ENCODE measurements at places on chromosomes 1 and 21.

- DNase-seq = no peak
Observed at GRCh38 chr1:17053086-17053684, 647 bp downstream of the SDHB start.

DNA sequence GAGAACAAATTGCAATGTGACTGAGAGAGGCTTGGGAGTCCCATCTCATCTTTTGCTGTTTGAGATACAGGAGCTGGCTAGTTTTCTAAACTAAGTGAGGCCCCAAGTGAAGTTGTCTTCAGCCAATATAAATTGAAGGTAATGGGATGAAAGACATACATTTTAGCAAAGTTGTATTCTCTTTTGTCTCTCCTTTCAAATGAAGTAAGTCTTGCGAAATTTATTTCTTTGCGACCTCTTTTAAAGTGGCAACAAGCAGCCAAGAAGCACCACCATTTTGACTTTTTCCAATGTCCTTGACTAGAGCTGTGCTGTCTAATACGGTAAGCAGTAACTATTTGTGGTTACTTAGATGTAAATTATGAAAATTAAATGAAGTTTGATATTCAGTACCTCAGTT lies 385.7 kb downstream of the USP25 start:
- DNase-seq = no peak

DNA sequence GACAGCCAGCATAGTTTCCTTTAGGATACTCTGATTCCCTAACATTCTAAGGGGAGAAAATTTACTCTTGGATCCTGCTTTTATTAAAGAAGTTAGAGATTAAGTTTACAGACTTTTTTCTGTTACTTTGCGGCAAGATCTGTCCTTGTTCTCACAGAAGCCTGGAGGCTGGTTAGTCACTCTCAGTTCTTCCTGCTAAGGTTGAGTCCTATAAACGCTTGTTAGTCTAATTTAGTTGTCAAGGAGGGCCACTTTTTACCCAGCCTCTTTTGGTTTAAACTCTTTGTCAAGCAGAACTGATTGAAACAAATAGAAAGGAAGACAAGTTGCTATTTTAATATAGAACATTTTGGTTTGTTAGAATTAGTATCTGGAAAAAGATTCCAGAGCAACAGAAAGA lies 89.7 kb downstream of the C21orf91 start:
- no peak for DNase-seq

GRCh38 chr1:234777856-234778220 lies 167.9 kb upstream of the IRF2BP2 start:
- no peak for DNase-seq

GRCh38 chr1:36748466-36748865 lies 265.8 kb upstream of the CSF3R start:
- no peak for DNase-seq

DNA sequence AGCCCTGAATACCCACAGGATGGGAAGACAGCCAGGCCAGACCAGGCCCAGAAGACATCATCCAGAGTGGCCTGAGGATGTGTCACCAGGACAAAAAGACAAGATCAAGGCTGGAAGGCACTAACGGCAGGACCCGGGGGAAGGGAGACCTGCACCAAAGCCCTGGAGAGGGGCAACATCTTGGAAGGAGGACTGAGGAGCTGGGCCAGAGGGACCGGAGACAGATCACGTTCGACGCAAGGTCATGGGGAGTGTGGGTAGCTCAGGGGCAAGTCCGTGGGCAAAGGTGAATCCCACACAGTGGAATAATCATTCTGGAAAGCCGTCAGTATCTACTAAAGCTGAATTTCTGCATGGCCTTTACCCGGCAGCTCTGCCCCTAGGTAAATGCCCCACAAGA lies 478.6 kb downstream of the MATN1 start:
- no peak for DNase-seq
